GM12892 (cell line): ENCODE measurements at places on chromosomes 1 and 21.
A peak's percentile ranks its signal among the peaks of the same experiment; 100 is the strongest.

- no peak for DNase-seq
These were observed 40.4 kb downstream of the KIAA0040 start for GRCh38 chr1:175152006-175152652.

GRCh38 chr1:17933501-17933900, 174.1 kb upstream of the IGSF21 start:
- no peak for DNase-seq

- no peak for DNase-seq
These were observed 96.5 kb upstream of the CD34 start for GRCh38 chr1:208007319-208007937.

DNA sequence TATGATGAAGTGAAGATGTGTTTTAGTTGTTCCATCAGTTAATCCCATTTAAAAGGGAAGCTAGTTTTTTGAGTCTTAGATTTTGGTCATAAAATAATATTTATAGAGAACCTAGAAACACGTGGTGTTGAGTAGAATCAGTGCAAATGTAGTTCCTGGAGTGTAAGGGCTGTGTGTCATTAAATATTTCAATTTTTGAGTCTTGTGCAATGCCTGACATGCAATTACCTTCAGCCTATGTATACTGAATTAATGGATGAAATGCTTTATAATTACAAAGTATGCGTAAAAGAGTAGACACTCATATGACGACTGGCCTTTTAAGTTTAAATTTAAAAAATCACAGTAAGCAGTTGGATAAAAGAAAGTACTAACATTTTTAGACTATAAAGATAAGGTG, 75.0 kb downstream of the NEK7 start:
- DNase-seq, result no peak

DNA sequence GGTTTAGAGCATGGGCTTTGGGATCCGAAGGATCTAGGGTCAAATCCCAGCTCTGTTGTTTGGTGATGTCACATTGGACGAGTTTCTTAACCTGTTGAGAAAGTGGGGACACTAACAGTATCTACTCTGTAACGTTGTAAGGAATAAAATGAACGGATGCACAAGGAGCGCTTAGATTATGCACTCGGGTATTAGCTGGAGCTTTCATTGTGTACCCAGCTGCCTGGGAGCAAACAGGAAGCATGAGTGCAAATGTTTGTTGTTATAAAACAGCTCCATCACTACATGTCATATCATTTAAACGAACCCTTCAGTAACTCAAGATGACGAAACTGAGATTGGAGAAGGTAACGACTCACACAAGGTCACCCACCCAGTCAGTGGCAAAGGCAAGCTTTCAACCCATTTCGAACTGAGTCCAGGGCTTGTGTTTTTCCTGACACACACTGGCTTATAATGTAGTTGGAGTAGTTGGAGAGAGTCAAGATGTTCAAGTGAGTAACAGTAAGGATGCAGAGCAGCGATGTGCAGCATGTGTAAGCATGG, 16.2 kb upstream of the SLC6A17 start:
- DNase-seq, result no peak

DNA sequence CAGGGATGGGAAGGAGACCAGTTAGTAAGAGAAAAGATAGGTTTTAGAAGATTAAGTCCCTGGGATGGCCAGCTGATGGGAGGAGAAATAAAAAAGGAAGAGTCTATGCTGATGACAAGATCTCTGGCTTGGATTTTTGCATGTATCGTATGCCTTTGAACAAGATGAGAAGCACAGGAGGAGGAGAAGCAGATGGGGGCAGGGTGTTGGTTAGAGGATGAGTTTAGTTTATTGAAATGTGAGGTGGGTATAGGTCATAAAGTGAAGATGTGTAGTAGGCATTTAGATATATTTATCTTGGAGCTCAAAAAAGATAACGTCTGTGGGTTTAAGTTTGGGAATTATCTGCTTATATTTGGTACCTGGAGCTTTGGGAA, 1.4 kb downstream of the TIPRL start:
- DNase-seq, result no peak

DNA sequence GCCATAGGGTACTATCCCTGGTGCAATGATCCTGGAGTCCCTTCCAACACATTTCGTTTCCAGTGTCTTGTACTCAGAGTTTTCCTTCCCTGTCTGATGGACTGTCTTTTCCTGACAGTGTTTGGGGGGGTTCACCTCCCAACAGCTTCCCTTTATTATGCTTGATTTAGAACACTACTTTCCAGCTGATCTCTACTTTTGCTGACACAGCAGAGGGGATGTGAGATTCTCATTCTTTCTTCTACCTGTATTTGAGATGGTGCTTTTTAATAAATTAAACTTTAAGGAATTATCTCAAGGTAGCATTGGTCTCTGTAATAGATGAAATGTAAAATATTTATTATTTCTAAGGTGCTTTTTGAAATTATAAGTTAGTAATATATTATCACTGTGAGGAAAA, 41.0 kb downstream of the SLC35A3 start:
- DNase-seq, result no peak

GRCh38 chr1:58988752-58989151, 204.9 kb upstream of the JUN start:
- no peak for DNase-seq

DNA sequence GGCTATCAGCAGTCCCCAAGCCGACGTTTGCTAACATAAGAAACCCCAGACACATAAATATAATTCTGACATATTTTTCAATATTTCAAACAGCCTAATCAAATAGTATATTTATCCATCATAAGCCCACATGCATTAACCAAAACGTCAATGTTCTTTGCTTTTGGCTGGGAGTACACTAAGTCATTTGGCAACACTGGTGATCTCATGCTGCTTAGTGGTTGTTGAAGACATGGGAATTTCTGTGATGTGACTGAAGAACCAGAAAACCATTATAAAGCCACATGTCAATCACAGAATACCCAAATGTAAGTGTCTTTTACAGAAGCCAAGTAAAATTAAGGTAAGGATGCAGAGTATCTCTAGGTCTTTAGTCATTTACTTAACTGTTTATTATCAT, 57.6 kb downstream of the PLPPR5 start:
- no peak for DNase-seq

GRCh38 chr1:82485591-82486369, 685.0 kb downstream of the ADGRL2 start:
- DNase-seq, result no peak

DNA sequence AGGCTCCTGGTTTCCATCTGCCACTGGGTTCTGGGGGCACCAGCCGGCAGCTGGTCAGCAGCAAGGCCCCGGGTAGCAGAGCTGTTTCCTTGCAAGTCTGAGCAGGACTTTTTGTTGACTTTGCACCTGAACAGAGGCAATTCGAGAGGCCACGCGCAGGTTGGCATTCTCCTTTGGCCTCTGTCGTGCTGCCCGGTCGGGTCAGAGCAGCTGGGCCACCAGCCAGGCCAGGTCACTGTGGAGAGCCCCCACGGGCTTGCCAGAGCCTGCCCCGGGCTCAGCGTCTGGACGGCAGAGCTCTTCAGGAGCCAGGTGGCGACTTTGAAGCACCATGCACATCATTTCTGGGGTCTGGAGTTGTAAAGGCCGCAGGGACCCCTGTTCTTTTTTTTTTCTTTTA, 28.4 kb upstream of the TMEM52 start:
- no peak for DNase-seq

- DNase-seq, result no peak
These were observed 105.9 kb upstream of the C21orf91 start for GRCh38 chr21:17925000-17925610.

- DNase-seq, result no peak
These were observed 2.0 kb upstream of the C1orf174 start for GRCh38 chr1:3902111-3902511.

DNA sequence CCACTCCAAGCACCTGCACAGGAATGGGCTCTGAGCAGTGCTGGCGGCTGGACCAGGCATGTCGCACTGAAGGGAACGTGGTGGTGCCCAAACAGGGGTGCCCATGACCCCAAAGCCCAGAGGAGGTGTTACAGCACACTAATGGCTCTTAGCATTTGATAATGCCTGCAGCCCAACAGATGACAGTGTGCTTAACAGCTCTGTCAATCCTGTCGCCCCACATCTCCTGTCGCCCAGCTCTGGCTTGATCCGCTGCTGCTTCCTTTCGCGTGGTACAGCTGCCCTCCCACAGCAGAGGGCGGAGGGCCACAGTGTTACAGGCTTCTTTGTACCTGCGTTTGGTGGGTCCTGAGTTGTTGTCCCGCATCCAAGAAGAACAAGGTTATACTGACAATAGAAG, 32.2 kb upstream of the CR1L start:
- no peak for DNase-seq

GRCh38 chr1:28756846-28757245, 20.1 kb downstream of the YTHDF2 start:
- DNase-seq, result no peak

- no peak for DNase-seq
These were observed 22.8 kb downstream of the DHX9 start for GRCh38 chr1:182861994-182862393.

DNA sequence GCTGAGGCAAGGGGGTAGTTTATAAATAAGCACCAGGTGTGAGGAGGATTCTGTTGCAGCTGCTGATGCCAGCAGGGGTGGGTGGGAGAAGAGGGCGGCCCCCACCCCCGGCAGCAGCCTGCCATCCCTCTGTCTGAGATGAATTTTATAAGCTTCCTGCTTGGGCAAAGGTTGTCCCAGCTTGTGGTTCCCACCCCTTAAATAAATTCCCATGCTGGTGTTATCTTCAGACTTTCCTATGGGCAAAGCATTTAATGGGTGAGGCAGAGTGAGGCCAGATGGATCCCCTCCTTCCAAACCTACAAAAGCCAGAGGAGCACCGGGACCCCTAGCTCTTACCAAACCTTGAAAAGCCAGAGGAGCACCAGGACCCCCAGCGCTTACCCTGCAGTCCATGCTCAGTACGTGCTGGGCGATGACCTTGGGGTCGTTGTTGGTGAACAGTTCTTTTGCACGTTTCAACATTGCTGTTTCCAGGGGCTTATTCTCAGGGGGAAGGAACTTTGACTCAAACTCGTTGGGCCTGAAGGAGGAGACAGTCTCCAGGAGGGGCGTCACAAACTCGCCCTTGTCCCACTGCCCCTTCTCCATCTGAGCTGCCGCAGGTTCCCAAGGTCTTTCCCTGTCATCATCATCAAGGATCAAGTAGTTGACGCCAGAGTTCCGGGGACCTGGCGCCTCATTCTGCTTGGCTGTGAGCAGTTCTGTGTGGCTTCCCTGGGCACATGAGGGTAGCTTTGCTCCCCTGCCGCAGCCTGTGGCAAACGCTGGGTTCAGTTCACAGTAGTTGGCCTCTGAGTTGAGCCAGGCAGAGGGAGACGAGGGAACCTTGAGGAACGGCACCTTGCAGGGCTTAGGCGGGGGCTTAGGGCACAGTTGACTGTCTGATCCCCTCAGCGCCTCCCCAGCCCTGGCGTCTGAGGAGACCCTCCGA, 99.5 kb downstream of the BCAR3 start:
- DNase-seq, result no peak

- no peak for DNase-seq
These were observed 41.0 kb upstream of the F3 start for GRCh38 chr1:94582565-94582964.

DNA sequence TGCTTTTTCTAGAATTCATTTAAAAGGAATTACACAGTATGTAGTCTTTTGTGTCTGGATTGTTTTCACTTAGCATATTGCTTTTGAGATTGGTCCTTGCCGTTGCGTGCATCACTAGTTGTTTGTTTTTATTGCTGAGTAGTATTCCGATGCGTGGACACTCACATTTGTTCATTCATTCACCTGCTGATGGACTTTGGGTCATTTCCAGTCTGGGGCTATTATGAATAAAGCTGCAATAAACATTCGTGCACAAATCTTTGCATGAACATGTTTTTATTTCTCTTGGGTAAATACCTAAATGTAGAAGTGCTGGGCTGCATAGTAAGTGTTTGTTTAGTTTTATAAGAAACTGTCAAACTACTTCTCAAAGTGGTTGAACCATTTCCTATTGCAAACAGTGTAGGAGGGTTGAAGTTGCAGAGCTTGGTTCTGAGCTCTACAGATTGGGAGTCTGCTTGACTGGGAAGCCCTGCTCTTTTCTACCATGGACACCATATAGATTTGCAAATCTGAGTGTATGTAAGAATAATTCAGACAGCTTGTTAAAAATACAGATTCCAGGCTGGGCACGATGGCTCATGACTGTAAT, 404.7 kb upstream of the PROX1 start:
- DNase-seq, result no peak

DNA sequence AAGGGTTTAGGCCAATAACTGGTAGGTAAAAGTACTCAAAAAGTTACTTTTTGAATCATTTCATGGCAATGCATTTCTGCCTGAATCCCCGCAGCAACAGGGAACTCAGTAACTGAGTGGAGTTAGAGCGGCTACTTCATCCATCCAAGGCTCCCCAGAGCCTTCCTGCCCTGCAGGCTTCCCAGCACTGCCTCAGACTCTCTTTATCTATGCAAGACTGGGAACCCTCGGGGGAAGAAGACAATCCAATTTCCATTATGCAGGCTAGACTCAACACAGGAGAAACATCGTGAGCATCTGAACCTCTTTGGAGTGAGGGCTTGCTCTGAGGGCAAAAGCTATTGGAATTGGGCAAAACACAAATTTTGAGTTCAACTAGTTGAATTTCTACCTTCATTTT, 23.1 kb downstream of the ZMYND12 start:
- DNase-seq, result no peak

DNA sequence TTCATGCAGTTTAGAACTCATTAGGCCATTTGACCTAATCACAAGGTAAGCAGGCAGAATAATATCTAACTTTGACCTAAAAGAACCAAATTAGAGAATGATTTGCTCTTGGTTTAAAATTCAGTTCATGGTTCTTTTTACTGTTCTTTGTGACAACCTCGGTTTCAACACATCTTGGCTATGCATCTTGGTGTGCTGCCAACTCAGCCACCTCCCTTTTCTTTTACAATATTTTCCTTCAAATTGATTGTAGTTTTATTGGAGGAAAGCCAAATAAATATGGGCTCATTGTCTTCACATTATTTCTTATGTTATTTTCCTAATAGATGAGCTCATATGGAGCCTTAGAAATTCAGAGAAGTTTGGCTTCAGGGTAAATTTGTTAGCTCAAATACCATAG, 338.3 kb downstream of the SIPA1L2 start:
- DNase-seq, result no peak

DNA sequence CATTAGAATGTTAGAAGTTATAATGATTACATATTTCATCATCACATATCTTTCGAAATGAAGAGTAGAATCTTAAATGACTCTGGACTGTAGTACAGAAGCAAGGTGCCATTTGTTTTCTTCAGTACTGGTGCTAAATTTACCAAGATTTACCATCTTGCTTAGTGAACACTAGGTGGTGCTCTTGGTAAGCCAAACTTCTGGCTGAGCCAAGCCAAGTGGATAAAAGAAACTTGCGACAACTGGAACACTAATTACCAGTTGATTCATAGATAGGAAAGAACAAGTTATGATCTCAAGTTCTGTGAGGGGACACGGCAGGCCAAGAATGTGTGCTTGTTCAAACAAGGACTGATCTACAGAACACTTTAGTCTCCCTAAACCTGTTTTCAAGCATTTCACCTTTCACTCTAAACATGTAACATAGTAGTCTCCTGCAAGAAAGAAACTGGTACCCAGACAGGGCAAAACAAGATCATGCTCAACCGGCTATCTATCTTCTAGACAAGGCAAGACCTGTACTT, 19.8 kb downstream of the SPRTN start:
- DNase-seq, result peak; percentile 20
